ENCODE measurements at places on chromosomes 2 and 18. TPM values are rescaled to one million over a fixed set of nuclear protein-coding genes. Genes with fewer than 3 reads are reported as not detected.

HOXD13 gene
- total RNA-seq, result not detected

DES gene
- total RNA-seq, result not detected

TCF7L1 gene
- total RNA-seq, result not detected

GPN1 gene
- 49.9 TPM for total RNA-seq

PLCD4 gene
- 0.64 TPM for total RNA-seq

SLC5A7 gene
- not detected for total RNA-seq

ERICH2 gene
- total RNA-seq, result not detected

MAP4K4 gene
- 120 TPM for total RNA-seq

LONRF2 gene
- 0.54 TPM for total RNA-seq

NPPC gene
- total RNA-seq, result not detected

GKN1 gene
- total RNA-seq, result not detected

DHRS9 gene
- total RNA-seq, result 0.12 TPM

SERPINB7 gene
- not detected for total RNA-seq

KLHL30 gene
- not detected for total RNA-seq

ASB18 gene
- total RNA-seq, result not detected

IFIH1 gene
- total RNA-seq, result 94.0 TPM

DNER gene
- total RNA-seq, result not detected

CKAP2L gene
- total RNA-seq, result 38.4 TPM

NEU4 gene
- 0.29 TPM for total RNA-seq

SALL3 gene
- total RNA-seq, result not detected

C2orf80 gene
- total RNA-seq, result not detected

GPR155 gene
- total RNA-seq, result 19.2 TPM

IL18R1 gene
- 83.8 TPM for total RNA-seq

MAB21L4 gene
- total RNA-seq, result not detected

GAL3ST2 gene
- not detected for total RNA-seq

GRHL1 gene
- 1.8 TPM for total RNA-seq

CNTNAP5 gene
- not detected for total RNA-seq

MLPH gene
- not detected for total RNA-seq

OSBPL6 gene
- total RNA-seq, result 1.1 TPM

ARHGEF4 gene
- not detected for total RNA-seq

NAT8 gene
- total RNA-seq, result not detected

DAPL1 gene
- total RNA-seq, result not detected

PLCL1 gene
- 2.5 TPM for total RNA-seq

FBXO48 gene
- total RNA-seq, result 2.5 TPM

LRRTM1 gene
- total RNA-seq, result not detected

STAMBP gene
- total RNA-seq, result 38.1 TPM

TUBA3D gene
- total RNA-seq, result not detected

NT5C1B gene
- not detected for total RNA-seq

EMILIN2 gene
- total RNA-seq, result 25.3 TPM

RNF125 gene
- 40.3 TPM for total RNA-seq

B4GALT6 gene
- total RNA-seq, result 2.0 TPM

HNMT gene
- not detected for total RNA-seq

ZNF397 gene
- 18.6 TPM for total RNA-seq

ANKRD62 gene
- total RNA-seq, result not detected

PJVK gene
- total RNA-seq, result 1.0 TPM

NTSR2 gene
- not detected for total RNA-seq

GLS gene
- 179 TPM for total RNA-seq

LRRTM4 gene
- not detected for total RNA-seq

ACADL gene
- not detected for total RNA-seq

CCDC68 gene
- not detected for total RNA-seq

FLACC1 gene
- 2.4 TPM for total RNA-seq

FTCDNL1 gene
- 0.71 TPM for total RNA-seq

NFE2L2 gene
- 76.2 TPM for total RNA-seq
